Left lung (tissue), 14 donors: ENCODE measurements at places on chromosomes 12 and 14.

- DNase-seq: peak; percentile 80
These were observed 560 bp downstream of the LGALS3 start for GRCh38 chr14:55129428-55130195.

DNA sequence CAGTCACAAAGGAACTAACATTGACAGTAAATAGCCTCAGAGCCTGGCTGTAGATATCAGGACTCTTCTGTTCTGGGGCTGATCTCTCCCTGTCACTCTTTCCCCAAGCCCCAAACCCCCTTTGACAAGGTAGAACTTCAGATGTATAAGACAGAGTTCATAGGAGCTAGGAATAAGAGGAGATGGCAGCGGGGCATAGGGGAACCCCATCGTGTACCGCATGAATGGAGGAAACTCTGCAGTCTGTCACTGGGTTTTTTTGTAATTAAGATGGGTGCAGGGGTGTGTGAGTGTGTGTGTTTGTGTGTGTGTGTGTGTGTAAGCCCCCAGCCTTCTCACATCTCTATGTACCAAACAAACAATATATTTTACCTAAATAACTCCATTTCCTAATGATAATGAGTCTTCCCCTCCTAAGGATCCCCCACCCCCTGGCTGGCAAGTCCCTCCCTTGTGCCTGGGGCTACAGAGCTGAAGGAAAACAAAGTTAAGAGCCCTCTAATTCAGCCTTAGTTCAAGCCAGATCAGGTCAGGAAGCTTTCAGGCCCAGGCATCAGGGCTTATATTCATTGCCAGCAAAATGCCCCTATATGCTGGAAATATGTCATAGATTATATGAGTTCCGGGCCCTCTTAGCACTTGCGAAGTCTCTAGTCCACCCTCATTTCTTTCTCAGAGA, 9.1 kb upstream of the HOXC4 start:
- DNase-seq: no peak

DNA sequence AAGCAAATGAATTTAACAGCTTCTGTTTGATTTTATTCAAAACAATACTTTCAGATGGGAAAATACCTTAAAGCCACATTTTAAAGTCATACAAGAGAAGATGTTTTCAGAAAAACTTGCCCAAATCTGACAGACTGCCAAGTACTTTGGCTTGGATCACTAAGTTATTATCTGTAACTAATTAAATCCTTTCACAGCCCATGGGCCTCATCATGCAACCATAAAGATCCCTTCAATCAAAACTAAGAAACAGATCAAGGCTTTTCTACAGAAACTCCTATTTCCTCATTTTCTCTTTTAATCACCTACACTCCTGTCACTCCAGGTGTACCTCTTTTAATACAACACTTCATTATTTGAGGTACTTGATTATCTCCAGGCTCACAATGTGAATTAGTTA, 28.1 kb downstream of the BLTP3B start:
- no peak for DNase-seq

DNA sequence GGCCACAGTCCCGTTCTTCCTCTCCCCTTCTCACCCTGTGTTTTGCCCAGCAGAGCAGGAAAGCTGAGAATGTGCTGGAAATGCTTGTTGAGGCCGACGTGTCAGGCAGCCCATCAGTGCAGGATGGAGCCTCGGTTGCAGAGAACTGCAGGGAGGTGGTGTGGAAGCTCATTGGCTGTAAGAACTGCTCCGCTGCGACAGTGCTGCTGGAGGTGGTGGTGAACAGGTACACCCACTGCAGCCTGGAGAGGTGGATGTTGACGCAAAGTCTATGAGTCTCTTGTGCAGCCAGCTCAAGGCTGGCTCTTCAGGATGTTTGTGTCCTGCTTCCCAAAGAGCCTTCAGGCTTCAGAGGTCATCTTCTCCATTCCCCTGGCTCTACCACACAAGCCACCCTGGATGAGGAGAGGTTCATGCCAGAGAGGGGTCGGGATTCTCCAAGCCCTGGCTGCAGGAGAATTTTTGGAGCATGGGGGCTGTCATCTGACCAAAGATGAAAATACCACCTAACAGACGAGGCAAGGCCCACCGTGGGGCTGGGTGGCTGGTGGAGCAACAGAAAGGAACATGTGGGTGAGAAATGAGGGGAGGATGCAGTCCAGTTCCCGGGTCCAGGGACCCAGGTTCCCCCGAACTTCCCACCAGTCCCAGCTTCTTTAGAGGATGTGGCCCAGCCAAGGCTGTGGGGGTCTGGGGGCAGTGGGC, 174.1 kb upstream of the PRMT8 start:
- DNase-seq: no peak

DNA sequence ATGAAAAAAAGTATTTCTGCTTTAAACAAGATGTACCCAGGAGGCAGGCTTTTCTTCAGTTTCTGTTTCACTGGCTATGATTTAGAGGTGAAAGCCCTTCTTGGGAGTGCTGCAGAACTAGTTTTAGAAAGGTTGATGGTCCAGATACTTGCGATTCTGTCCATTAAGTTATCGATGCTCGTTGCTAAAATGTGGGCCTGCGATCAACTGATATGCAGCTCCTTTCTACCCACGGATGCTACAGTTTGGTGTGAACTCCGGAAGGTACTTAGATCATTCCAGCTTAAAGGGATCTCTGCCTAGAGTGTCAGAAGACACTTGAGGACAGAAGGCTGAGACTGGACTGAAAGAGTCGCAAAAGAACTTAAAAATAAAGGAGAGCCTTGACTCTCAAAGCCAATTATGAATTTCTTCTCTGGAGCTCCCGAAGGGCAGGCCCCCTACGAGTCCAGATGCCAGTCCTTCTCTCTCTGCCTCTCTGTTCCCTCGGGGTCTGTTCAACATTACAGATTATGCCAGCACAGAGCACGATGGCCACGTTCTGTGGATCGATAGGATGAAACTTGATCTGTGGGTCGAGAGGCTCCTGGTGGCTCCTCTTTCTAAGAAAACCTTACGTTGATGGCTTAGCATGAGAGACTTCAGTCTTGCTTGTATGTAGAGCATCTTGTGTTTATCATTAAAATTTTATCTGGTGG, 40.0 kb downstream of the FBXW8 start:
- no peak for DNase-seq

GRCh38 chr12:28497889-28498411, 307.7 kb downstream of the CCDC91 start:
- no peak for DNase-seq

GRCh38 chr14:54697001-54697400, 130.1 kb downstream of the SAMD4A start:
- DNase-seq: no peak

DNA sequence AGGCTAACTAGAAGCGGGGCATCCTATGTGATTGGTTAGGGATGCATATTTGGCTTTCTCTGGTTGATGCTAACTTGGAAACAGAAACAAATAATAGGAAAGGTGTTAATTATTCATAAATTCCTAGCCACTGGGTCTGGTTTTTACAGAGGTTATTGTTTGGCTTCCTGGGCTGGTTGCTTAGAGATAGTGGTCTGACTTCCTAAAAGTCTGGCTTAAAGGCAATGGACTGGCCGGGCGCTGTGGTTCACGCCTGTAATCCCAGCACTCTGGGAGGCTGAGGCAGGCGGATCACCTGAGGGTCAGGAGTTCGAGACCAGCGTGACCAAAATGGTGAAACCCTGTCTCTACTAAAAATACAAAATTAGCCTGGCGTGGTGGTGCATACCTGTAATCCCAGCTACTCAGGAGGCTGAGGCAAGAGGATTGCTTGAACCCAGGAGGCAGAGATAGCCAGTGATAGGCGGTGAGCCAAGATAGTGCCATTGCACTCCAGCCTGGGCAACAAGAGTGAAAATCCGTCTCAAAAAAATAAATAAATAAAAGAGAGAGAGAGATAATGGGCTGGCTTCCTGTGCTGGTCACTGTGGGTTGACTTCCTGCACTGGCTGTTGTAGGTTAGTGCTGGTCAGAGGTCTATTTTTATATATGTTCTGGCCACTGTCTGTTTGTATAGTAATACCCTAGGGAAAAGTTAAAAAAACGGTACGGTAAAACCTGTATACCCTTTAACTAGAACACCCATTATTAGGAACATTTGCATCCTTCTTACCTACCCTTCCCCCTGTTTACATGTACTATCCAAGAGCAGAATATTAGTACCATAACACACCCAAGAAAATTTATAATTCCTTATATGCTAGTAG, 24.1 kb downstream of the OR6S1 start:
- DNase-seq: no peak

DNA sequence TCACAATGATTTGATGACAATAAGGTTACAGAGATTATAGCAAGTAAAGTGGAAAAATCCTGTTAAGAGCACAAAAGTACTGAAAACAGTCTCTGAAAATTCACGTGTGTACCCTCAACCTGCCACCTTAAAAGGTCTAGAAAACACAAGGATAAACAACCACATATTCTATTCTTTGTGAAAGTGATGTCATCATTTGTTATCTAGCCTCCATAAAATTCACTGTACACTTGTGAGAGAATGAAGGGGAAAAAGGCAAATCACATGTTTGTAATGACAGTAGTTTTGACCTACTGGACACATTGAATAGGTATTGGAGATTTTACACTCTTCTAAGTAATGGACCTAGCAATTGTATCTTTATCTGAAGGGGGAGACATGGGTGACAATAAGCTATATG, 4.0 kb downstream of the PTGDR start:
- no peak for DNase-seq

- DNase-seq: no peak
These were observed 92.7 kb downstream of the DIP2B start for GRCh38 chr12:50597200-50598195.

- DNase-seq: no peak
These were observed 142.0 kb downstream of the KCNK10 start for GRCh38 chr14:88181072-88181471.

DNA sequence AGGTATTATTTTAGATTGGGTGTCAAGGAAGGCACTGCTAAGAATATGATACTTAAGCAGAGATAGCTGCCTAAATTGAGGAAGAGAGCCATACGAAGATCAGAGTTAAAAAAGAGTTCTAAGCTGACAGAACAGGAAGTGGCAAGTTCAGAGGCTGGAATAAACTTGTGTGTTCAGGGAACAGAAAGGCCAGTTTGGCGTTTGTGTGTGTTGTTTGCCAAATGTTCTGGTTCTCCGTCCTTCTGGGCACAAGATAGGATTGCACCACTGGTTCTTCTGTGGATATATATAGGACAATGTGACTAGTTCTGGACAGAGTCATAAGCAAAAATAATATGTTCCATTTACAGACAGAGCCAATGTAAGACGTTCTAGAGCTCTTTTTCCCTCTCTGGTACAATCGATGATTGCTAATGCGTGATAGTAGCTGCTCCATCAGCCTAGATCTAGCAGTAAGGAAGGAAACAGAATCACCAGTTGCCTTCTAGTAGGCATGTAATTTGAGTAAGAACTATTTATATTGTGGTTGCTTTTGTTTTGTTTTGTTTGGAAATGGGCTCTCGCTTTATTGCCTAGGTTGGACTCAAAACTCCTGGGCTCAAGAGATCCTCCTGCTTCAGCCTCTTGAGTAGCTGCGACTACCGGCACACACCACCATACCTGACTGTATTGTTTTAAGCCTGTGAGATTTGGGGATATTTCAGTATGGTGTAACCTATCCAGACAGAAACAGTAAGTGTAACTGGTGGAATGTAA, 7.4 kb downstream of the BBS10 start:
- no peak for DNase-seq

- no peak for DNase-seq
These were observed 217.1 kb upstream of the BTG1 start for GRCh38 chr12:92362785-92363184.

GRCh38 chr12:4197922-4198763, 75.4 kb upstream of the CCND2 start:
- no peak for DNase-seq

GRCh38 chr14:103730490-103731035, 15.0 kb downstream of the ZFYVE21 start:
- DNase-seq: peak; percentile 59

- no peak for DNase-seq
These were observed 170.7 kb upstream of the EEA1 start for GRCh38 chr12:93099792-93100191.

DNA sequence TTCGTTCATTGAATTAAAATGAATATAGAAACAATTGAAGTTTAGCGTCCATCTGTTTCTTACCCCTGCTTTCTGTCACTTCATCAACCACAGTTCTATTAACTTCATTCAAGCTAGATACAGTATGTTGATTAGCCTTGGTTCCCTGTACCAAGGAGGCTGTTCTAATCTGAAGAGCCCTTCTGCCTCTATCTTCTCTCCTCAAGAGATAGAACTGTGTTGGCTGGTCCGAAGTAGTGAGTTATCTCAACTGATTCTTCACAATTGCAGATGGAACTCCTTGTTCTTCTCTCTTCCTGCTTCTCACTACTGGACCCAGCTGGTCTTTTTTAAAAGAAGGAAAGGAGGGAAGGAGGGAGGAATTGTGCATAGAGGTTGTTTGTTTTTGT, 82.1 kb upstream of the TRAF3 start:
- DNase-seq: no peak

GRCh38 chr12:1439687-1440086, 154.7 kb downstream of the FBXL14 start:
- DNase-seq: no peak

GRCh38 chr14:23049011-23049410, 7.0 kb downstream of the PSMB11 start:
- DNase-seq: no peak

DNA sequence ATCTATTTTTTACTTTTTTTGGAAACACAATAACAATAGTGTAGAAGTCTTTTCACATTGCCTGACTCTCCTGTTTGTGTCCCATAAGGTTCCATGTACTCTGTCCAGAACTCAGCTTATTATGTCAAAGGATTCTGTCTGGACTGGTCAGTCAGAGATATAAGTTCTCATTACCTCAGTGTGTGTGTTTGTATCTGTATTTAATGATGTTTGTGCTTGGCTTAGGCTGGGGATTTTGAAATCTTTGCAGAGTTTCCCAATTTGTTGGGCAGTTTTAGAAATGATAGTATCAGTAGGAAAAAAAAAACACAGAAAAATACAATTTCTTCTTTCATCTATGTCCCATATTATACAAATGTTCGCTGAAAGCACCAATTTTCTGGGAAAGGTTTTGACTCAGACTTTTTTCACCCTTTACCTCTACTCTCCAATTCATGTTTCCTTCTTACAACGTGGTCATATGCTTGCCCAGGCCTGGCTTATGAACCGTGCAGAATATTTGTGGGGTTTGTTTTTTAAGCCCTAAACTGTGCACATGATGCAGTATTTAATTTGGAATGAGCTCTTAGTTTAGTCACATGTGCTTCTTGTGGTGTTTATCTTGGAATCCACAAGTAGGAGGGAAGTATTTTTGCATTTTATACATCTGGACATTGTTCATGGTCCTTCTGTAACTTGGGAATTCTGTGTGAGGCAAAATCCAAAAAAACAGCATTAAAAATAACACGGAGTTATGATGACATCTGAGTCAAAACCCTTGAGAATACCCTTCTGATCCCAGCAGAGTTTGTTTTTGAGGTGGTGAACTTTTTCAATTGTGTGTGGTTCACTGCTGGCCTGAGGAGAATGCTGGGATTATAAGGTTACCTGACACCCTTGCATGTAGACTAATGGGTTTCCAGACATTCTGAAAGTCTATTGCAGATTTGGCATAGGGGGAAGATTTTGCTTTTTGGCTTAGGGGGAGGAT, 121.2 kb downstream of the RAD51B start:
- DNase-seq: peak; percentile 86

DNA sequence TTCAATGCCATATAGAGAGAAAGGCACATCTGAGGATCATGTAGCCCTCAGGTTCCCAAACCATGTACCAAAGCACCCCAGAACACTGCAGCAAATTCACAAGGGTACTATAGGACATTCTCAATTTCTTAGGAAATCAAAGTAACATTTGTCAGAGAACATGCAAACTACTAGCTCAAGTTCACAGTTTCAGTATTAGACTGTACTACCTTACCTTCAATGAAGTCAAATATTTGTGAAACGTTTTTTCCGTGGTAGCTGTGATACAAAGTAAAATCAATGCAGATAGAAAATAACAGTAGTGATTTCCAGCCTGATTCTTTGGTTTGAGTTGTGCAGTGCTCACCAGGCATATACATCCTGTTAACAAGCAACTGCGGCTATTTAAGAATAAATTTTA, 197.1 kb downstream of the MED13L start:
- no peak for DNase-seq
